ENCODE measurements at places on chromosomes 12 and 14. TPM values are rescaled to one million over a fixed set of nuclear protein-coding genes. Genes with fewer than 3 reads are reported as not detected.

DNA sequence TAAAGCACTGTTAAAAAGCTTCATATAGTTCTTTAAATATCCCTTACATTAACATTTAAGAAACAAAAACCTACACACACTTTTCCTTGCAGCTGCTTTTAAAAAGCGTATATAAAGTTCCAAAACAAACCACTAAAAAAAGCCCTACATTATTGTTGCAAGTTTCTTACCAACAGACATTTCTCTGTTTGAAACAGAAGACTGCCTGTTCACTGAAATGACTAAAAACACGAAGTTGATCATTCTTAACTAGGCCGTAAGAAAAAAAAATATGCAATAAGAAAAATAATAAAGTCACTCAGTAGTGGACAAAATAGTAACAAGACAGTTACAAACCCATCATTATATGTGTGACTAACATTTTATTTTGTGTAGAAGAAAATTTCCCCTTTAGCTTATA is 37.3 kb downstream of the KIF21A start:
- no peaks in the 10 kb centered on the region for H3K27me3 ChIP-seq
- no peaks in the 10 kb centered on the region for H3K4me1 ChIP-seq
- no peaks in the 10 kb centered on the region for H3K36me3 ChIP-seq
- no peak for DNase-seq

The CRIP1 gene
- 26.4 TPM for total RNA-seq

The CARMIL3 gene
- not detected for total RNA-seq

DNA sequence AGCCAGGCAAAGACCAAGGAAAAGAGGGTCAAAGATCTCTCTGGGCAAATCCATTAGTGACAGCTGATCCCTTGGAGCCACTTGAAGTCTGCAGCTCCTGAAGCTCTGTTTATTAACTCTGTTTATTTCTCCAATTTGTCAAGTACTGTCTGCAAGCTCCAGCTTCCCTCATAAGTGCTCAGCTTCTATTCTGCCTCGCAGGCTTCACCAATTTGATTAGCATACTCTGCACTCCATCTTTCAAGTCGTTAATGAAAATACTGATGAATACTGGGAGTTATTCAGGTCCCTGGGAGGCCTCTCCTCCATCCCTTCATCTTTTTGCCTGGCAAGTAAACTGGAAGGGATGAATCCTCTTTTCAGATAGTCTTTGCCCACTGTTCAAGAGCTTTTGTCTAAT is 54.3 kb downstream of the TTC9 start:
- H3K27me3 ChIP-seq: no peaks in the 10 kb centered on the region
- H3K36me3 ChIP-seq: no peaks in the 10 kb centered on the region
- no peak overlapping the region for H3K4me3 ChIP-seq
- no peaks in the 10 kb centered on the region for H3K4me1 ChIP-seq

DNA sequence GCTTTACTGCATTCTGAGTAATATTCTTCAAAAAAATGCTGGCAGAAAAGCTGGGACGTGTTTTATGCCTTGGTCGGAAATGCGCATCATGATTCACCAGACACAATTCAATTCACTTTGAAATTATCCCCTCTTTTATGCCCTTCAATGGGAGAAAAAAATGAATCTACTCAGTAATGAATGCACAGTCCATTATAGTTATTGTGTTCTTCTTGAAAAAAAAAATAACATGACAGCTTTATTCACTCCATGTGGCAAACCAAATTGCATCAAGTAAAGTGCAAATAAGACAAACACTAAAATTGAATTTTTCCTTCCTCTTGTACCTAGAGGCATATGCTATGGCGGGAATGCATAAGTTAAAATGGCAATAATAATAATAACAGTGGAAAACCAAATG is 159.4 kb upstream of the IFNG-AS1 start:
- H3K27ac ChIP-seq: no peak overlapping the region
- no peaks in the 10 kb centered on the region for H3K27me3 ChIP-seq
- no peak overlapping the region for H3K4me3 ChIP-seq
- no peaks in the 10 kb centered on the region for H3K36me3 ChIP-seq
- no peak for DNase-seq
